ENCODE measurements at places on chromosomes 12 and 14. TPM values are rescaled to one million over a fixed set of nuclear protein-coding genes. Genes with fewer than 3 reads are reported as not detected.

Gene ISM2
- total RNA-seq, result not detected

Gene FZD10
- 0.04 TPM for total RNA-seq

Gene LMBR1L
- 27.3 TPM for total RNA-seq

Gene MIPOL1
- total RNA-seq, result not detected

Gene SERPINA3
- total RNA-seq, result 0.56 TPM

Gene SRRM4
- total RNA-seq, result 0.04 TPM

Gene PLEK2
- not detected for total RNA-seq

Gene PSEN1
- total RNA-seq, result 38.8 TPM

Gene MYF5
- not detected for total RNA-seq

Gene PLXNC1
- 1.9 TPM for total RNA-seq

Gene AQP6
- not detected for total RNA-seq

Gene MYH6
- not detected for total RNA-seq

DNA sequence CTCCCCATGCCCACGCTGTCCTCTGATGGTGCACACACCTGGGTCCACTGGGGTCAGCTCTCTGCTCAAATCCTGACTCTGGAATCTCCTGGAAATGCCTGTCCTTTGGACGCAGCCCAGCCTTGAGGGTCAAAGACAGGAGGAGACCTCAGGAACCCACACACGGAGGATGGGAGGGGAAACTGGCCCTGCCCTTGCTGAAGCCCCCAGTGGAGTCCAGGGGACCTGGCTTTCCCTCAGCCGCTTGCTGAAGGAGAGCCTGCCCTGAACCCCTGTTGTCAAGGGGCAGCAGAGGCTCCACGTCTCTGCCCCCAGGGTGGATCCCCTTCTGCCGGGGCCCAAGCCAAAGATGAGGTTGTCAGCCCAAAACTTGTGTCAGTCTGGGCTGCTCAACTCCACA lies 16.9 kb downstream of the GALNT9 start:
- no peak for DNase-seq

DNA sequence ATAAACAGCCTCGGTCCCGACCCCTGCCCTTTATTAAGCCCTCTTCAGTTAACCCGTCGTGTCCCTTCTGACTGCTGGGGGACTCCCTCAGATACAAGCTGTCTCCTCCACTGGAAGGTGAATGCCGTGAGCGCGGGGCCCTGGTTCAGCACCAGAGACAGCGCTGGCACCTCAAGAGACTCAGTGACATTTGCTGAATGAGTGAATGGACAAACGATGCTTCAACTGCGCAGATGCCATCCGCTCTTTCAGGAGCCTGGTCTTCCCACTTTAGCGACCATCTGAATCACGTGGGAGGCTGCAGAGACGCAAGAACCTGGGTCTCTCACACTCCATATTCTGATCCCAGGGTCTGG lies 92.6 kb upstream of the SFSWAP start:
- no peak for DNase-seq

DNA sequence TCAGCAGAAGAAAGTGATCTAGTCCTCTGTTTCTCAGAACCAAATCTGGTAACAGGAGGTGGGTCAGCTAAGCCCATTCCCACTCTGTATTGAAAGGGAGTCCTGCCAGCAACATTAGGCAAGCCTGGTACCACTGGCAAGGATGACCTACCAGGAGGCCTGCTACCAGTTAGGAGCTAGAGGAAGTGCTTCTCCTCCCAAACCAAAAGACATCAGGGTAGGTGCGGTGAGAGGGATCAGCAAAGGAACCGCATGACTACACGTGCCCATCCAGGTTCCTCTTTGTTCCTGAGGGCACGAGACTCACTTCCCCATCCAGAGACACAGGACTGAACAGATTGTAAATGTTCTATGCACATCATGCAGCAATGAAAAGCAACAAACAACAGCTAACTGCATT lies 2.8 kb downstream of the KLRC4 start:
- DNase-seq, result no peak

DNA sequence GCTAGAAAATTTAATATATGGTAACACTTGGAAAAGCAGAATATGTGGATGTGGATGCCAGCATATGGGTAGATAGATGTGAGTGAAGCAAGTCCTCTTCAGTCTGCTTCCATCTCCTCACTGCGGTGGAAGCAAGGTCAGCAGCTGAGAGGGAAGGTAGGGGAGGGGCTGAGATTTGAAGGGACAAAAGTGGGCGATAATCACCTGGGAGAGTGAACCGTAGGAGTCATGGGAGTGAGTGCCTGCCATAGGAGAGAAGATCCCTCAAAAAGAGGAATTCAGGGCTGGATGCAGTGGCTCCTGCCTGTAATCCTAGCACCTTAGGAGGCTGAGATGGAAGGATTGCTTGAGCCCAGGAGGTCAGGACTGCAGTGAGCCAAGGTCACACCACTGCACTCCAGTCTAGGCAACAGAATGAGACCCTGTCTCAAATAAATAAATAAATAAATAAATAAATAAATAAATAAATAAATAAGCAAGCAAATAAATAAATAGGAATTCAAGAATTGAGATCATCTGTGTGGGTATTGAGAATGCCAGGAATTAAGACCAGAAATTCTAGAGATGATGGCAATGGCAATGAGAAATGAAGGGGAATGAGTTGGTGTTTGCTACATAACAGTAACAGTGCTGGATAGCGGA lies 123.4 kb downstream of the BICD1 start:
- no peak for DNase-seq

GRCh38 chr12:8475508-8476203 lies 19.9 kb downstream of the CLEC6A start:
- no peak for DNase-seq

DNA sequence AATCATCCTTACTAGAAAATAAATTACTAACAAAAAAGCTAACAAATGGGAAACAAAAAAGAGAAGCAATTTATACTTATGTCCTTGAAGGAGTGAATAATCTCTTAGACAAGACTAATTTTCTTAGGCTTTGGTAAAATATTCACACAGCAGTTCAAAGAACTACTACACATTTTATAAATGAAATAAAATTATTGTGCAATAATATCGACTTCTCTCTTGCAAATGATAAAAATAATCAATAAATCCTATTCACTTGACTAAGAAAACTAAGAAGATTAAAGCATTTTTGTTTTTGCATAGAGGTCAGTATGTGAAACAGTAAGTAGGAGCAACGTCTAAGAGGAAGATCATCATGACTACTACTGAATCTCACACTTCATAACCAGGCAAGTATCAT lies 82.0 kb downstream of the EML5 start:
- no peak for DNase-seq

DNA sequence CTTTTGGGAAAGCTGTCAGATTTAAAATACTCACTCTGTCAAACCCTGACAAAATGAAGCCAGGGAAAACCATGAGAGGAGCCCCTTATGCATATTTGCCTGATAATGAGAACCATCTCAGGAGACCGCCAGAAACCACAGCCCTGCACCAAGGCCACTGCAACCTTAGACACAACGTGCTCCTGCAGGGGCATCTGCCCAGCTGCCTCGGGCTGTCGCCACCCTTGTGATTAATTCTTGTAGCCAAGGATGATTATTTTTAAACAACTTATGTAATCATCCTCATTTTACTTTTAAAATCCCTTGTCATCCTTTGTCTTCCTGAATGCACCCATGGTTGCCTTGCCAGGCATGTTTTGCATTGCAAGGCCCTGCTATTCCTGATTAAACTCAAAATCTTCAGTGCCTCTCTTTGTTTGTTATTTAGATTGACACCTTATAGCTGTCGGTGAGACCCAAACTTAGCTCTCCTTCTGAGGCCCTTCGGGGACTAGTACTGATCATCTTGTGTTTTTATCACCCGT lies 766.4 kb upstream of the TMEM132C start:
- DNase-seq, result no peak

DNA sequence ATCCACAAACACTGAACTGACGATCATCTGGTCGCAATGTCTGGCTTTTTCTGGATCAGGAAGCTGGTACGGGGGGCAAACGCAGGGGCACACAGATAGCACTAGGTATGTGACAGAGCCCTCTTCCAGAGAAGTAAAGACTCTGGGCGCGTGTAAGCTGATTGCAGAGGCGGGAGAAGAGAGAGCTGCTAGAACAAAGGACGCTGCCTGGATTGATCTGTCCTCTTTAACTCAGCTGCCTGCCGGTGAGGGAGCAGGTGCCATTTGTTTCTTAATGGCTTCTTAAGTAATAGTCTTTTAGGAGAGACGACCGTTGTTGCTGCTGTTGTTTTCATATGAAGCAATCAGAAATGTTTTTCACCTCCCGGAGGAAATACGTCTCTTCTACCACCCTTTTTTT lies 77.3 kb downstream of the GLT1D1 start:
- DNase-seq, result no peak

DNA sequence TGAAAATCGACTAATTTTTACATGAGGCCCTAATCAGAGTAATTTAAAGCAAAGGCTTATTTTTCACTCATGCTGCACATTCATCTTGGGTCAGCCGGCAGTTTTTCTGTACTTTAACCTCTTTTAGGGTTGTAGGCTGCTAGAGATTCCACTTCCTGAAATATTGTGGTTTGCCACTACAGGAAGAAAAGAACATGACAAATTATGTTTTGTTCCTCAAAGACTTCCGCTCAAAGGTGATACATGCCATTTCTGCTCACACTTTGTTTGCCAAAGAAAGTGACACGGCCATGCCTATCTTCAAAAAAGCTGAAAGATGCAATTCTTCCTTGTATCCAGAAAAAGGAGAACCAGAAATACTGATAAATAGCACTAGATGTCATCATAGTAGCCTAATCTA lies 183.4 kb upstream of the PPFIA2 start:
- no peak for DNase-seq

- DNase-seq, result no peak
These were observed 12.5 kb downstream of the PCNX1 start for GRCh38 chr14:70919774-70920173.

- DNase-seq, result peak; percentile 18
These were observed 27.8 kb downstream of the SMCO2 start for GRCh38 chr12:27474344-27474743.

GRCh38 chr12:77354766-77355362 lies 289.5 kb upstream of the E2F7 start:
- DNase-seq, result no peak

DNA sequence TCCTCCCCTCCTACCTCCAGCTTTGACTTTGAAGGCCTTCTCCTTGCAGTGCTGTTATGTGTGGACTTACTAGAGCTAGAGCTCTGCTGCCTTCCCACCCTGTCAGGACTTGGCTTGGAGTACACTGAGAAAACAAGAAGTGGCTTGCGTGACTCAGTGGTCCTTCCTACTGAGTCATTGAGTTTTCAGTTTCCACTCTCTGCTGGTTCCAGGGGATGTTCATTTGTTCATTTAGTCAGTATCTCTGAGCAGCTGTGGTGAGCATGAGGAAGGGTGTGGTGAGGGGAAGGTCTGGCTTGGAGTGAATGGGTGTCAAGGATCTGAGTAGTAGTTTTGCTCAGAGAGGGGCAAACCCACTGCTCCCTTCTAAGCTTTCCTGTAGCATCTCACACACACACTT lies 17.2 kb upstream of the ELK3 start:
- no peak for DNase-seq

GRCh38 chr12:86985298-86985697 lies 729.1 kb upstream of the MGAT4C start:
- no peak for DNase-seq

DNA sequence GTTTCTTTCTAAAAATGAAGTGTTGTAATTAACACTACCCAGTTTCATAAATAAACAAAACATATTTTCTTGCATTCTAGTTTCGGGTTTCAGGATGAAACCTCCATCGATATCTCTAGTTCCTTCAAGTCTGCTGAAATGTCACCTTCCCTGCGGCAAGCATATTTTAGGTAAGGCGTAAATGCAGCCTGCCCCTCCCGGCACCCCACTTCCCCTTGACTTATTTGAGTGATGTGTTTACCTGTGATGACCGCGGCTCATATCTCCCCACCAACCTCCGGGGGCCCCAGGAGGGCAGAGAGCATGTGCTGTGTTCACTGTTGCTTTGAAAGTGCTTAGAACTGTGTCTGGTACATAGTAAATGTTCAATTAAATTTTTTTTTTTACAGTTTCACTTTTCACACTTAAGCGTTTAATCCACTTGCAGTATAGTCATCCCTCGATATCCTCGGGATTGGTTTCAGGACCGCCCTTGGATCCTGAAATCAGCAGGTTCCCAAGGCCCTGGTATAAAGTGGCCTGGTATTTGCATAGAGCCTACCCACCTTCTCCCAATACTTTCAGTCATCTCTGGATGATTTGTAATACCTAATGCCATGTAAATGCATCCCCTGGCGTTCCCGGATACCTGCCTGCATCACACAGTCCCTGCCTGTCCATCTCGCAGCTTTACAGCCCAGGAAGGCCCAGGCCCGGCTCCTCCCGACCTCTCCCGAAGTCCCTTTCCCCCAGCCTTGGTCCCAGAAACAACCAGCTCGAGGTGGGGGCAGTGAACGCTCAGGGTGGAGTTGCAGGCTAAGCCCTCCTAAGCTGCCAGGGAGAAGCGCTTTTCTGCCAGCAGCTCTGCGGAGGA lies 40.2 kb upstream of the FBRSL1 start:
- no peak for DNase-seq

GRCh38 chr12:31591380-31591901 lies 505 bp upstream of the DENND5B start:
- no peak for DNase-seq

- DNase-seq, result no peak
These were observed 100.0 kb downstream of the DUSP6 start for GRCh38 chr12:89252284-89252683.

- DNase-seq, result peak; percentile 55
These were observed 173.4 kb upstream of the NTF3 start for GRCh38 chr12:5258498-5258897.

- DNase-seq, result no peak
These were observed 13.1 kb downstream of the KRT83 start for GRCh38 chr12:52307836-52308805.

DNA sequence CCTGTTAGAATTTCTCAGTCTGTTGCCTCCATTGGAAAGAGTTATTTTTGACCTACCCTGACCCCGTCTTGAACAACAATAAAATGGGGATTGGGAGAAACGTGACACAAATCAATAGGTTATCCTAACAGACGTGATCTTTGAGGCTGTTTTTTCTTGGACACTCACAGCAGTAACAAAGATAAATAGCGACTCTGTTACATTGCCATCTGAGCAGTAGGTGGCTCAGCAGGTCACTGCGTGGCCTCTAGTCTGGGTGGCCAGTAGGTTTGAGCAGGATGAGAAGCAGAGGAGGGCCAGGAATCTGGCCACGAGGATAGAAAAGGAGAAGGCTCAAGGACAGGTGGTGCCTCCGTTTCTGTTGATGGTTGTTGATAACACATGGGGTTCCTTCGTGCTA lies 101.4 kb downstream of the GPATCH2L start:
- no peak for DNase-seq

DNA sequence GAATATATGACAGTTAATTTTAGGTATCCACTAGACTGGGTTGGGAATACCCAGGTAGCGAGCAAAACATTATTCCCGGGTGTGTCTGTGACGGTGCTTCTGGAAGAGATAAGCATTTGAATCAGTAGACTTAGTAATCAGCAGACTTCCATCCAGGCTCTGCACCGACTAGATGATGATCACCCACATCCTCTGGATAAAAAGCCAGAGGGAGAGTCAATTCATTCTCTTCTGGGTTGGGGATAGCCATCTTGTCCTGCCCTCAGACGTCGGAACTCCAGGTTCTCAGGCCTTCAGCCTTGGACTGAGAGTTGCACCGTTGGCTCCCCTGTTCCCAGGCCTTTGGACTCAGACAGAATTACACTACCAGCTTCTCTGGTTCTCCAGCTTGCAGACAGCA lies 168.0 kb downstream of the PHLDA1 start:
- DNase-seq, result no peak

Measured in H4 (cell line).